ENCODE measurements at places on chromosomes 7 and 10.
A peak's percentile ranks its signal among the peaks of the same experiment; 100 is the strongest.

DNA sequence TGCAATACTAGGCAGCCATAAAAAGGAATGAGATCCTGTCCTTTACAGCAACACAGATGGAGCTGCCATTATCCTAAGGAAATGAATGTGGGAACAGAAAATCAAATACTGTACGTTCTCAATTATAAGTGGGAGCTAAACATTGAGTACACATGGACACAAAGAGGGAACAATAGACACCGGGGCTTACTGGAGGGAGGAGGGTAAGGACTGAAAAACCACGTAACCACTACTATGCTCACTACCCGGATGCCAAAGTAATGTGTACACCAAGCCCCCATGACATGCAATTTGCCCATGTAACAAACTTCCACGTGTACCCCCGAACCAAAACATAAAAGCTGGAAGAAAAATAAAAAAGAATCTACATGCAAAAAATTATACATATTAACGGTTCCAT, 587.0 kb downstream of the PARD3 start:
- no peak for DNase-seq

DNA sequence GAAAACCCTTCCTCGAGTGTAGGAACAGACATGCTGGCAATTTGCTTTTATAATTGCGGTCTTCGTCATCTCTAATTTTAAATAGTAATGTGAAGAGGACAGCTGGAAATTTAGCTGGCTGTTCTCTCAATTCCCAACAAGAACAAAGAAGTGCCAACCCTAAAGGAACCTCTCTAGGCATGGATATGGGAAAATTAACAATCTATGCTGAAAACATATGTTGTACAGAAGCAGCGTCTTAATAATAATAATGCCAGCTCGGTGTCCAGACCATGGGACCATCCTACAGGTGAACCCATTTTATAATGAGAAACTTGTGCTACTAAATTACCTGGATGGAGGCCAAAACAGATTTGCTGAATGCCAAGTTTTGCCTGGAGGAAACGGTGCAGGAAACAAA, 641.4 kb upstream of the MGMT start:
- no peak for DNase-seq

DNA sequence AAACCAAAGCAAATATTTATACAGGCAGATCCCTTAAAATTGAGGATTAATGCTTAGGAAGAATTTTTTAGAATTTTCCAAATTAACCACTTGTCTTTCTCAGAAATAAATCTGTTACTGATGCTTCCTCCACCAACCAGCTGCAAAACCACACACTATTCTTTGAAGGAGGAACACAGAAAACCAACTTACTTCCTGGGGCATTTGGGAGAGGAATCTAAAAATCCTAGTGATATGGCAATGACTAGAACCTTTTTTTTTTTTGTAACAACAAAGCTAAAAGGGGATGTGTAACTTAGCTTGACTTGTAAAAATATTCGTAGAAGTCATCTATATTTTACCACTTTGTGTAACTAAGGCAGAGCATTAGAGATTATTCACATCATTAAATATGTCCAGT, 5.1 kb upstream of the TM9SF3 start:
- DNase-seq: no peak

GRCh38 chr10:55158633-55159032, 357.6 kb upstream of the PCDH15 start:
- no peak for DNase-seq

- DNase-seq: peak; percentile 42
Measured at GRCh38 chr10:109259293-109259692, 664.0 kb downstream of the XPNPEP1 start.

DNA sequence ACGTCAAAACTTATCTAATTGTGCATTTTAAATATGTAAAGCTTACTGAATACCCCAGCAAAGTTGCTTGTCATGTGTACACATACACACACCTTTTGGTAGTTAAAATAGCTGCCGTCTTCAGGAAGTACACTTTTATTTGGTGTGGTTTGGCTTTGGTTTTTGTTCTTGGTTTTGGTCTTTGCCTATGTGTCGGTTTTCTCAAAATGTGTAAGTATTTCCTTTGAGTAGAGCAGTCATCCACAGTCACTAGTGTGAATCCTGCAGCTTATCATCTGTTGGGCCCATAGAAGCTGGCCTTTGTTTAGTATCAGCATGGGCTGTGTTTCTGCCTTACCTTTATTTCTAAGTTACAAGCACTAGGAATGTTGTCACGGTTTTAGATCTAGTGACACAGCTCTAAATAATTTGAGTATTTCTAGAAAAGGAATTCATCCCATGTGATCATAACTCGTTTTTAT, 35.3 kb downstream of the NET1 start:
- no peak for DNase-seq

GRCh38 chr10:14758994-14759664, 15.6 kb downstream of the FAM107B start:
- DNase-seq: no peak

DNA sequence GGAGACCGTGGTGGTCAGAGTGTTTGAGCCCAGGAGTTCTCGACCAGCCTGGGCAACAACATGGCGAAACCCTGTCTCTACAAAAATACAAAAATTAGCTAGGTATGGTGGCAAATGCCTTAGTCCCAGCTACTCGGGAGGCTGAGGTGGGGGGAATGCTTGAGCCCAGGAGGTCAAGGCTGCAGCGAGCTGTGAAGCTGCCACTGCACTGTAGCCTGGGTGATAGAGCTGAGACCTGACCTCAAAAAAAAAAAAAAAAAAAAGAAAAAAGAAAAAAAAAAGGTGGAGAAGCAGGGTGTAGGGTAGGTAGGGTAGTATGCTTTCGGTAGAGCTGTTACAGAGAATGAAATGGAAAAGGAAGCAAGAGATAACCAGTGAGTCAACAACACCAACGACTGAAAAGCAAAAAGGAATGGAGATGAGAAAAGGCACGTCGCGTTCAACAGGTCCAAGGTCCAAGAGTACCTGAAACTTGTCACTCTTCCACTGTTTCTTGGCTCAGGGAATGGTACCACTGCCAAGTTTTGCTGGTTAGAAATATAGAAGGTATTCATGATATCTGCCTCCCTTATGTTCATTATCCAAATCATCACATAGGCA, 4.3 kb upstream of the RSBN1L start:
- no peak for DNase-seq

All from non-pigmented ciliary epithelial cell (primary cell).